H7 (cell line): ENCODE measurements at places on chromosomes 7 and 10. TPM values are rescaled to one million over a fixed set of nuclear protein-coding genes. Genes with fewer than 3 reads are reported as not detected.

LRRC61 gene
- 38.3 and 39.4 TPM in 2 replicates for total RNA-seq

MINDY4 gene
- total RNA-seq, result 1.4 and 2.0 TPM in 2 replicates

TMEM196 gene
- 0.04 and 0.21 TPM in 2 replicates for total RNA-seq

CCL24 gene
- total RNA-seq, result not detected in 2 replicates

KEL gene
- total RNA-seq, result 1.7 and 7.7 TPM in 2 replicates

MPP7 gene
- total RNA-seq, result 2.1 and 3.9 TPM in 2 replicates

PILRA gene
- 0.28 and 1.6 TPM in 2 replicates for total RNA-seq

EGFR gene
- 3.1 and 6.3 TPM in 2 replicates for total RNA-seq

CRPPA gene
- total RNA-seq, result 0.30 and 0.45 TPM in 2 replicates

CPN1 gene
- total RNA-seq, result not detected in 2 replicates

ADD3 gene
- 82.4 and 104 TPM in 2 replicates for total RNA-seq

ITIH5 gene
- 0.67 and 1.9 TPM in 2 replicates for total RNA-seq

STN1 gene
- 24.0 and 42.9 TPM in 2 replicates for total RNA-seq

CDC123 gene
- total RNA-seq, result 180 and 231 TPM in 2 replicates

TMEM270 gene
- not detected in 2 replicates for total RNA-seq

ACSM6 gene
- total RNA-seq, result not detected in 2 replicates

JAKMIP3 gene
- total RNA-seq, result 0.42 and 0.63 TPM in 2 replicates

MYH16 gene
- not detected in 2 replicates for total RNA-seq

RGR gene
- not detected in 2 replicates for total RNA-seq

MUC12 gene
- total RNA-seq, result 1.8 and 10.4 TPM in 2 replicates

TAS2R40 gene
- not detected in 2 replicates for total RNA-seq

ITGA8 gene
- 0.03 TPM in 1 of 2 replicates, not detected in the other for total RNA-seq

NXPH1 gene
- total RNA-seq, result 0.10 and 0.37 TPM in 2 replicates

SPOCK2 gene
- total RNA-seq, result 1.3 TPM in 2 replicates

SKIDA1 gene
- 10.4 and 15.1 TPM in 2 replicates for total RNA-seq

MEOX2 gene
- total RNA-seq, result not detected in 2 replicates

NPTX2 gene
- 19.7 and 34.8 TPM in 2 replicates for total RNA-seq

CDNF gene
- total RNA-seq, result 0.28 and 2.8 TPM in 2 replicates

EPHA1 gene
- total RNA-seq, result 176 and 189 TPM in 2 replicates

TASOR2 gene
- 44.5 and 56.8 TPM in 2 replicates for total RNA-seq

ARMS2 gene
- total RNA-seq, result not detected in 2 replicates

BTBD16 gene
- total RNA-seq, result 0.15 and 0.42 TPM in 2 replicates

VOPP1 gene
- total RNA-seq, result 87.1 and 103 TPM in 2 replicates

PDE1C gene
- total RNA-seq, result 0.14 and 0.52 TPM in 2 replicates

PPP1R3A gene
- total RNA-seq, result not detected in 2 replicates

CPA4 gene
- total RNA-seq, result not detected in 2 replicates

ZPBP gene
- total RNA-seq, result not detected in 2 replicates

RNLS gene
- total RNA-seq, result 4.9 and 9.7 TPM in 2 replicates

HOGA1 gene
- total RNA-seq, result 0.37 TPM in 1 of 2 replicates, not detected in the other

CNPY1 gene
- 1.5 and 2.4 TPM in 2 replicates for total RNA-seq

PAX2 gene
- total RNA-seq, result 0.10 TPM in 1 of 2 replicates, not detected in the other

GNA12 gene
- 23.3 and 44.4 TPM in 2 replicates for total RNA-seq

PALD1 gene
- total RNA-seq, result 51.9 and 53.2 TPM in 2 replicates

CYP3A7 gene
- not detected in 2 replicates for total RNA-seq

ZNF117 gene
- total RNA-seq, result 1.7 and 3.8 TPM in 2 replicates

SLC16A9 gene
- 4.1 and 5.7 TPM in 2 replicates for total RNA-seq

CABCOCO1 gene
- total RNA-seq, result not detected in 2 replicates

LEP gene
- total RNA-seq, result not detected in 2 replicates

TMEM213 gene
- not detected in 2 replicates for total RNA-seq

ASAH2 gene
- 0.59 and 4.4 TPM in 2 replicates for total RNA-seq

TMEM184A gene
- total RNA-seq, result 0.74 and 1.2 TPM in 2 replicates

CYP2C18 gene
- 0.89 TPM in 1 of 2 replicates, not detected in the other for total RNA-seq

AHR gene
- total RNA-seq, result 5.3 and 8.6 TPM in 2 replicates

GTF2IRD2 gene
- total RNA-seq, result 0.76 and 2.5 TPM in 2 replicates

HYAL4 gene
- 0.11 TPM in 1 of 2 replicates, not detected in the other for total RNA-seq

SAP25 gene
- 1.3 and 2.4 TPM in 2 replicates for total RNA-seq
